ENCODE measurements at places on chromosomes 7 and 10. TPM values are rescaled to one million over a fixed set of nuclear protein-coding genes. Genes with fewer than 3 reads are reported as not detected.

The TMEM140 gene
- total RNA-seq: 45.4 TPM

The TRDMT1 gene
- total RNA-seq: 5.1 TPM

The AKR1C8 gene
- total RNA-seq: not detected

The SPDYE11 gene
- total RNA-seq: not detected

The MRLN gene
- total RNA-seq: not detected

The SVOPL gene
- not detected for total RNA-seq

The ZNF783 gene
- 5.6 TPM for total RNA-seq

The CYP26C1 gene
- 1.4 TPM for total RNA-seq

The TUBB8 gene
- 0.11 TPM for total RNA-seq

The UNCX gene
- total RNA-seq: not detected

The C10orf105 gene
- total RNA-seq: not detected

The DNAJC1 gene
- 35.6 TPM for total RNA-seq

The CFAP43 gene
- total RNA-seq: 0.17 TPM

The MUC12 gene
- total RNA-seq: not detected

The FEZF1 gene
- total RNA-seq: not detected

The NEUROD6 gene
- total RNA-seq: not detected

The SYT15 gene
- total RNA-seq: 2.2 TPM

The PDZD8 gene
- 12.6 TPM for total RNA-seq

The HERC4 gene
- total RNA-seq: 48.4 TPM

The MSANTD7 gene
- 15.1 TPM for total RNA-seq

The VSTM4 gene
- total RNA-seq: 0.65 TPM

Data from dermis lymphatic vessel endothelial cell (primary cell).